ENCODE measurements at places on chromosomes 2 and 18. TPM values are rescaled to one million over a fixed set of nuclear protein-coding genes. Genes with fewer than 3 reads are reported as not detected.
A peak's percentile ranks its signal among the peaks of the same experiment; 100 is the strongest.

The UGT1A10 gene
- not detected for total RNA-seq

The SCYGR2 gene
- total RNA-seq: not detected

The GPR155 gene
- total RNA-seq: 2.1 TPM

The LRP2 gene
- total RNA-seq: 0.10 TPM

The GPR45 gene
- total RNA-seq: not detected

The IL37 gene
- not detected for total RNA-seq

The ABHD3 gene
- total RNA-seq: 23.3 TPM

The ABCB11 gene
- 0.05 TPM for total RNA-seq

The ADAM17 gene
- total RNA-seq: 50.0 TPM

The TUBB8B gene
- not detected for total RNA-seq

The L3MBTL4 gene
- 0.87 TPM for total RNA-seq

The ICOS gene
- total RNA-seq: 0.18 TPM

The NT5DC4 gene
- not detected for total RNA-seq

The WDR43 gene
- 86.5 TPM for total RNA-seq

- no peak for DNase-seq
Measured at GRCh38 chr2:26540961-26541360, 63.0 kb upstream of the OTOF start.

DNA sequence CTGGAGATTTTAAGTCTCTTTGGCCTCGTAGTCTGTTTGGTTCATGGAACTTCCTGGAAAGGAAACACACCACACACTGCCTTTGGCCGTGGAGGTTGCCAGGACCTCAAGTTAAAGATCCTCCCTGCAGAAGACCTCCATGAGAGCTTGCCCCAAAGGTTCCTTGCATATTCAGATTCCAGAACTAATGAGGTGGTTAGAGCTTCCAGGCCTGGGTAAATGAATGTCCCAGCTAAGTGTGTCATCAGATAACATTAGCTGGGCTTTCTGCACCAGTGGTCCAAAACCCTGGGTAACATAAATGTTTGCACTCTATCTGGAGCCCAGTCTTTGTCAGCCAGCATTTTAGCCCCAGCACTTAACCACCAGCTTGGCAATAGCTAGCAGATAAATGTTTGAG lies 122.1 kb upstream of the EML6 start:
- DNase-seq: no peak

DNA sequence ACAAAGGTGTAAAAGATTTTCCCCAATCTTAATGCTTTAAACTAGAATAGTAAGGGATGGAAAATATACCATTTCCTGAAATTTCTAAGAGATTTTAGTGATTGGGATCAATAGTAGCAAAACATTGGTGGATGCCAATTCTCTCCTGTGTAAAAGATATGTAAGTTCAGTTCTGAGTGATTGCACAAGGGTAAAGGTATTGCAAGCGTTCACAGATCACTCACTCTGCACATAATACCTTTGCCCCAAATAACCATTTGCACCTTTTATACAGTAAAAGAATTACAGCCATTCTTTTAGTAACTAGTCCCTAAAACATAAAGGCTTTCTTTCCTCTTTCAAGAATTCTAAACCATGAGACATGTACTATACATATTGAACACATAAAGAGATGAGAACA lies 13.0 kb upstream of the ZCCHC2 start:
- no peak for DNase-seq

DNA sequence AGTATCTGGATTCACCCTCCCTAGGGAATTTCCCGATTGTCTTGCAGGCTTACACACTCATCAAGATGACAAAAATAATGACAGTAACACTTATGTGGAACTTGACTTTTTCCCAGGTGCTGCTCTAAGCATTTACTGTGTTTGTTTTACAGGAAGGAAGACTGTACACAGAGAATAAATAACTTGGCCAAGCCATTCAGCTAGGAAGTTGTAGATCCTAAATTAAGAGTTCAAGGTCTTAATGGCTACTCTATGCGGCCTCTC lies 549 bp upstream of the DPP4 start:
- DNase-seq: no peak

DNA sequence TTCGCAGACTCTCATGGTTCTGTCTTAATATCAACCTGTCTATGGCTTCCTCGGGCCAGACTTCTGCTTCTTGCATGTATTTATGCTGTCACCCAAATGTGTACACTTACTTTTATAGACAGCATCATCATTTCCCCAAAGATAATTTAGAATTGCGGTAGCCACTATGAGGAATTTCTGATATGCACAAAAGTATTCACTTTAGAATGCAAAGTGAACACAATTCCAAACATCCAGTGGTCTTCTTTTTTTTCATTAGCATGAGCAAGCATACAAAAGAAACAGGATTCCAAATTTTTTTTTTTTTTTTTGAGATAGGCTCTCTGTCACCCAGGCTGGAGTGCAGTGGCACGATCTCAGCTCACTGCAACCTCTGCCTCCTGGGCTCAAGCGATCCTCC lies 21.0 kb upstream of the MCFD2 start:
- no peak for DNase-seq

- no peak for DNase-seq
Measured at GRCh38 chr2:191838526-191838925, 8.4 kb downstream of the CAVIN2 start.

DNA sequence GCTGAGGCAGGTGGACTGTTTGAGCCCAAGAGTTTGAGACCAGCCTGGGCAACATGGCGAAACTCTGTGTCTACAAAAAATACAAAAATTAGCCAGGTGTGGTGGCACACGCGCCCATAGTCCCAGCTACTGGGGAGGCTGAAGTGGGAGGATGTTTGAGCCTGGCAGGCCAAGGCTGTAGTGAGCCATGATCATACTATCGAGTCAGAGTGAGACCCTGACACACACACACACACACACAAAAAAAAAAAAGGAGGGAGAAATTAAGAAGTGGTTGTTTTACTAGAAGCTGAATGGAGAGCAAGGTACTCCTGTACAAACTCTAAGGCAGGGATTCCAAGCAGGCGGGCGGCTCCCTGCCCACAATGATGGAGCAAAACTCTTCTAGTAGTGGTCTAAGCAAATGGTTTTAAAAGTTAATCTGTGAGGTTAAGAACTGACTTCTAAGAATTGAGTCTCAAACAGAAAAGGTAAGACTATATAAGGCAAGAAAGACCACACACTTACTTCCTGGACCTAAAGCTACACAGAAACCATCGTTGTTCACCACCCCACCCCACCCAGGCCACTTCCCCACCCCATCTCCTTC lies 2.6 kb downstream of the ANKRD44 start:
- no peak for DNase-seq

- DNase-seq: no peak
Measured at GRCh38 chr2:53033411-53033810, 734.2 kb upstream of the CHAC2 start.

- no peak for DNase-seq
Measured at GRCh38 chr2:190655570-190655969, 6.7 kb downstream of the NAB1 start.

DNA sequence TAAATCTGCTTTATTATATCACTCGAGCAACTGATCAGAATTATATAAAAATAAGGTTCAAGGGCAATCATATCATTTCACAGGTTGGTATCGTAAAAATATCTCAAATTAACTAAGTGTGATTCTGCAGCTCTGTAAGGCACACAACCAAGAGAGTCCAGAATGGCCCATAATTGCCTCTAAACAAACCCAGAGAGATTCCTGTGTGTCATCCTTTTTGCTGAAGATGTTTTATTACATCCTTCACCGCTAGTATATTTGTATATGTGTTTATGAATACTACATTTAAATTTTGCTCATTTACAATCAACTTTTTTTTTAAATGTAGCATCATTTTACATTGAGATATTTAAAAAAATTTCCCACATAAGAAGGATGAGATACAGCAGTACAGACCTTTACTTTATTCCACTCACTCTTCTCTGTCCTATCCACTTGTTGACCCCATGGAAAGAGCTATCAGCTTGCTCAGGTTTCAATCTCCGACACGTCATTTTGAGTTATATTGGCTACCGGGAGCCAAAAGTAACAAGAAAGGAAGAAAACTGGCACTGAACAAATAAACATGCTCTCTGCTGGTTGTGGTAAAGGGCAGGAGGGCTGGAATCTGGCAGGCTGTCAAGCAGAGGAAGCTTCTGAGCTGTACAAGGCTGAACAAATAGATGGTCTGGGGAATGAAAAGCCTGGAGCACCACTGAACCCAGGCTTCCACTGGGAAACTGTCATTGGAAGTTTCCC lies 23.1 kb downstream of the PLA2R1 start:
- DNase-seq: no peak

DNA sequence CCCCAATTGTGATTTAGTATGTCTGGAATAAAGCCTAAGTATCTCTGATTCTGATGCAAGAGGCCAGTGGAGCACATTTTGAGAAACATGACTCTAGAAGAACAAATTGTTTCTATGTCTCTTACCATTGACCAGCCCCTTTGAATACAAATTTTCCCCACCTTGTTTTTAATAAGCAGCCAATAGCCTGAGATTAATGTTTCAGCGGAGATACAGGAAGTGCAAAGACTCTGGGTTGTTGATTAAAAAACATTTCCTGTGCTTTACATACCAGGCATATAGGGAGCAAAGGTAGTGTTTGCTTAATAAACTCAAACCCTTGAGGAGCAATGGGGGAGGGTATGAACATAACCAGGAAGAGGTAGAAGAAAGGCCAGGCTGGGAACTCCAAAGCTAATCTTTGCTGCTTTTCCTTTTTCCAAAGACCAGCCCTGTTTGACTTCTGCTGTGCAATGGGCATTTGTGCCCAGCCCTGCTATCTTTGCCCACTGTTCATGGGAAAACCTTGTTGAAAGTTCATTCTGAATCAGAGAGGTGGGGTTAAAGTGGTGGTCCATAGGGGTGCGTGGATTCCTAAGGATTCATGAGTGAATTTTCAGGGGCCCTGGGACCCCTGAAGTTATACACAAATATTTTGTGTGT lies 29.3 kb downstream of the UPP2 start:
- DNase-seq: no peak

GRCh38 chr18:48278081-48278480 lies 131.1 kb downstream of the ZBTB7C start:
- DNase-seq: no peak

GRCh38 chr2:218984239-218985020 lies 554 bp downstream of the FEV start:
- no peak for DNase-seq

GRCh38 chr2:218019411-218020060 lies 16.7 kb upstream of the TNS1 start:
- no peak for DNase-seq

- no peak for DNase-seq
Measured at GRCh38 chr2:108297436-108298141, 8.9 kb downstream of the SULT1C2 start.

GRCh38 chr2:130756874-130757668 lies 1.7 kb downstream of the AMER3 start:
- no peak for DNase-seq

DNA sequence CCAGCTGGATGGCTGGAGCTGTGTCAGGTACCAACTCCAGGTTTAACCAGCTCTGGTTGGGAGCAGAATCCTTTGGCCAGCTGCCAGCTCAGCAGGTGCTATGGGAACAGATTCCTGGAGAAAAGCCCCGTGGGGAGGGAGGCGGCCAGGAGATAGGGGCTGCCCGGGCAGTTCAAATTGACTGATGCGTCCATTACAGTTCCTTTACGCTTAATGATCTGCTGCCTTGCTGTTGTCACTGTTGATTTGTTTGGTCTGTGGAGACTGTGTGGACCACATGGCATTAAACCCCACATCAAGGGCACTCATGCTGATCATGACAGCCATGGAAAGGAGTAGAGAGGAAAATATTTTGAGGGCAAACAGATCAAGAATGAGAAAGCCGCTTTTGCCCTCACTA lies 200.0 kb downstream of the TSN start:
- no peak for DNase-seq

- DNase-seq: no peak
Measured at GRCh38 chr2:170816504-170817092, at the start of gene GAD1. Gene GAD1, plus strand, starts transcription at chr2:170816887. Its CDS starts 1,705 bp downstream, at chr2:170818592.

- DNase-seq: no peak
Measured at GRCh38 chr2:237673130-237674001, 46.0 kb downstream of the LRRFIP1 start.

- peak; percentile 38 for DNase-seq
Measured at GRCh38 chr2:137178951-137179377, 413.6 kb downstream of the THSD7B start.

- no peak for DNase-seq
Measured at GRCh38 chr2:104654811-104655210, 199.1 kb upstream of the POU3F3 start.

DNA sequence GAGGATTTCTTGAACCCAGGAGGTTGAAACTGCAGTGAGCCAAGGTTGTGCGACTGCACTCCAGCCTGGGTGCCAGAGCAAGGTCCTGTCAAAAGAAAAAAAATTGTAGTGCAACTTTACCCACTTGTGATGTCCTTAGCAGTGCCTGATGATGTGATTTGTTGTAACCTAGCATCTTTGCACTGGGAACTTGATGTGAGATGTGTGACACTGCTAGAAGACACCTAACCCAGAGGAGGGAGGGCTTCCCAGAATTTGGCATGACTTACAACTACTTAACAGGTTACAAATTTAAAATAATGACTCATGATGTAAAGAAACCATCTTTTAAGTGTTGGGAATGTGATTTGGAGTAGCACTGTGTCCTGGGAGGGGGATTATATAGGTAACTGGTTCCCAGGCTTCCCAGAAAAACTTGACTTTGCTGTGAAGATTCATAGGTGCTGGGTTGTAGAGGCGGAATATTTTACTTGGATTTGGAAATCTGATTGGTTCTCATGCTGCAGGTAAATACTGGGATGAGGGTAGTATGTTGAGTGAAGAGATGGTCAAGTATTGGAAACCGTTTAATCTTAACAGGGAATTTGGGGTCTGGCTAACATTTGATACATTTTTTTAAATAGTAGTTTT lies 3.7 kb downstream of the EEF1B2 start:
- DNase-seq: no peak

- DNase-seq: no peak
Measured at GRCh38 chr2:138718405-138718804, 61.8 kb downstream of the NXPH2 start.

GRCh38 chr2:12555012-12555645 lies 161.6 kb upstream of the TRIB2 start:
- no peak for DNase-seq

- DNase-seq: no peak
Measured at GRCh38 chr2:2868085-2868484, 509.5 kb downstream of the EIPR1 start.

Measured in Panc1 (cell line).